ENCODE measurements at places on chromosomes 2 and 18.
A peak's percentile ranks its signal among the peaks of the same experiment; 100 is the strongest.

DNA sequence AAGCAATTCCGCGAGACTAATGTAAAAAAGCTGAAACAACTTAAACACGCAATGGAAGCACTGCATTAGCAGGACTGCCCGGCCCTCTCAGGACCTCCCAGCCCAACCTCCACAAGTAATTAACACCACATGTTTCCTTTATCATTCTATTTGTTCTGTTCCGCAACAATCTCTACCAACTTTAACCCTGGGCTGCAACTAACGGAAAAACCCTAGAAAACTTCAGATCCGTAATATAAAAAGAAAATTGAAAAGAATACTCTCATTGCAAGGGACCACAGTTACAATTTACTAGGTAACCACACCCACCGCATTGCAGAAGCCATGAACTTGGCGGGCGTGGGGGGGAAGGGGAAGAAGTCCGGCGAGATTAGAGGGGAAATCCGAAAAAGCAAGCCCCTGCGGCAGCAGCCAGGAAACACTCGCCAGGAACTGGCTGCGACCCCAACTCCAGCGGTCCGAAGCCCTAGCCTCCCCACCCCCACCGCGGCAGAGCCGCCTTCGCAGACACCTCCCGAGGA is 1.2 kb downstream of the EPB41L3 start:
- no peak for DNase-seq

DNA sequence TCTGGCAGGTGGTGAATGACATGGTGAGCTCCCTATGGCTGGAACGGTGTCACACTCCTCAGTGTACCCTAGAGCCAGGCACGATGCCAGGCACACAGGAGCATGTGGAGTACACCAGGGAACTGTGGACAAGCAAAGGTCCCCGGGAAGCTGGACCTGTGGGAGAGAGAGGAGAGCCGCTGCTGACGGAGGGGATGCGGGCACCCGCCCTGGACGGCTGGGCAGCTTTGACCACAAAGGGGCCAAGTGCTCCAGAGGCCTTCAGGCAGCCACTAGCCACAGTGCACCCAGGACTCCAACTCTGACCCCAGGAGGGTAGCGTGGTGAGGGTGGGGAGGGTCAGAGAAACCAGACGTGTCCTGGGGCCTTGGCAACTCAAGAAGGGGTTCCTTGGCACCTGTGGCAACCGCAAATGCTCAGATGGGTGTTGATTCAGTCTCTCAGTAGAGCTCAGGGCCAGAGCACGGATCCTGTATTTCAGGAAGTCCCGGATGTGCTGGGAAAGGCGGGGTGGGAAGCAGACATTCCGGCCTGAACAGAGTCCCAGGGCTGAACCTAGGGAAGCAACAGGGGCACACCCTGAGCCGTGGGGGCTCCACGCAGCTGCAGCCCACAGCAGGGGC is 2.3 kb upstream of the MAB21L4 start:
- DNase-seq, result no peak

DNA sequence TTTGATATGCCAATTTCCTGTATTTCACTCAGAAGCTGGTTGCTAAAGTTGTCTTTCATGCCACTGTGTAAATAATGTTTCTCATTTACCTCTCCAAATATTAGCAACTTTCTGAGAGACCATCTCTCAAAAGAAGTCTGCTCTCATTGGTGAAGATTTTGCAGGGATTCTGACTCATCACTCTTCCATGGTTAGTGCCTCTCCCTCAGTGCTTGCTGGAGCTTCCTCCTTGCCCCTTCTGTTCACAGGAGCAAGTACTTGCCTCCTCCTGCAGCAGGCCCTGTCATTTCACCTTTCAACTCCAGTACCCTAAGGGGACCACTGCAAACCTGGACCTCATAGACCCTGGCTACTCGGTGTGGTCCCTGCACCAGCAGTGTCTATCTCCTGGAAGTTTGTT is 168.8 kb downstream of the ZNF385B start:
- DNase-seq, result no peak

GRCh38 chr2:83516503-83516902 is 942.6 kb downstream of the SUCLG1 start:
- no peak for DNase-seq

DNA sequence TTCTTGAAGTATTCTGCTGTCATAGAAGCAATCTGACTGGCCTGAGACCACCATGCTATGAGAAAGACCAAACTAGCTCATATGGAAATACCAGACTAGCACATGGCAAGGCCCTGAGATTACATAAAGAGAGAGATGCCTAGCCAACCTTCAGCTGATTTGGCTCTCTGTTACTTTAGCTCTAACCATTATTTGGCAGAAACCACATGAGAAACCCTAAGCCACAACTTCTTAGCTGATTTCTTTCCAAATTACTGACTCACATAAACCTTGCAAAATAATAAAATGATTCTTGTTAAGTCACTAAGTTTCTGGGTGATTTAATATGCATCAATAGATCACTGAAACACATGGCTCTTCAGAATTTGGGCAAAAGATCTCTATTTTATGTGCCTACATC is 295.0 kb upstream of the ZNF521 start:
- DNase-seq, result no peak

GRCh38 chr2:187468262-187468661 is 20.2 kb upstream of the CALCRL start:
- no peak for DNase-seq

- no peak for DNase-seq
Measured at GRCh38 chr2:239438995-239439753, 38.4 kb upstream of the HDAC4 start.

DNA sequence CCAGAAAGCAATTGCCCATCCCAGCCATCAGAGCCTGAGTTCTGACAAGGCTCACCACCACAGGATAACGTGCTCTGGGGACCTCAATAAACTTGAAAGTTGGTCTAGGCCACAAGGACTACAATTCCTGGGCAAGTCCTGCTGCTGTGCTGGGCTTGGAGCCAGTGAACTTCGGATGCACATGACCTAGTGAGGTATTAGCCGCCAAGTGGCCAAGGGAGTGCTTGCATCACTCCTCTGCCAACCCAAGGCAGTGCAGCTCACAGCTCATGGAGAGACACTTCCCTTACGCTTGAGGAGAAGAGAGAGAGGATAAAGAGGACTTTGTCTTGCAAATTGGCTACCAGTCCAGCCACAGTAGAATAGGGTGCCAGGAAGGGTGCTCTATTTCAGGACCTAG is 219.6 kb downstream of the MBD2 start:
- DNase-seq, result no peak

- DNase-seq, result no peak
Measured at GRCh38 chr2:6078414-6078813, 386.2 kb downstream of the SOX11 start.

DNA sequence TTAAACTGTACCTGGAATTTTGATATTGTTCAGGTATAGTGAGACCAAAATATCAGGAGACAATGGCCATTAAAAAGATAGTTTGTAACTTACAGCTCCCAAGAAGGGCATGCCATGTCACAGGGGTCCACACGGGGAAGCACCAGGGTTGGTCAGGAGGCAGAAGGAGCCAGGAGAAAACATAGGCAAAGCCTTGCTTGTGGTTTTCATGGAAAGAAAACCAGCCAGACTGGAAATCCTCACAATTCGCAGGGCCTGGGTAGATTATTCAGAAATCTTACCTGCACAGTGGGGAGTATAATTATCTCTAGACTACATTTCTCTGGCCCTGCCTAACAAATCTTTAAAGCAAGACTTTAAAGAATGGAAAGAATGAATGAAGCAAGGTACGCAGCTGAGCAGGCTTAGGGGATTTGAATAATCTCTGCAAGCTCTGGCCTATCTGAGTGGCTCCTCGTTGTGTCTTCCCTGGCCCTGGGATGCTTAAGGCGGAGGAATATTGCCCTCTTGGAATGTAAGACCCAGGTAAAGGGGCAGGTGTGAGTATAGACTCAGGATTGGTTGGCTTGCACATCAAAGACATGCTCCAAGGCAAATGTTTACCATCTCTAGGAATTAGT is 66.9 kb upstream of the CDC42EP3 start:
- DNase-seq, result no peak

DNA sequence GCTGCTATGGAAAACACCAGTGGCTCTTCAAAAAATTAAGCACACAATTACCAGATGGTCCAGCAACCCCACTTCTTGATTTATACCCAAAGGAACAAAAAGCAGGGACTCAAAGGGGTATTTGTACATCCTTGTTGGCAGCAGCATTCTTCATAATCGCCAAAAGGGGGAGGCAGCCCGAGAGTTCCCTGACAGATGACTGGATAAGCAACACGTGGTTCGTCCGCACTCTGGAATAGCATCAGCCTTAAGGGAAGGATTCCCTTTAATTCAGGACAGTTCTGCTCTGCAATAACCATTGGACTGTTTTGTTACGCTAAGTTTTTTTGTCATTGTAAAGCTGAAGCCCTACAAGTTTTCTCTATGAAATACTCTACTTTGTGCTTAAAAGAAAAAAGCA is 76.7 kb upstream of the TWIST2 start:
- no peak for DNase-seq

- no peak for DNase-seq
Measured at GRCh38 chr2:9979977-9980376, 28.5 kb downstream of the GRHL1 start.

GRCh38 chr2:124145982-124146381 is 120.9 kb downstream of the CNTNAP5 start:
- no peak for DNase-seq

GRCh38 chr2:85796341-85797262 is 42.8 kb downstream of the ATOH8 start:
- DNase-seq, result no peak

DNA sequence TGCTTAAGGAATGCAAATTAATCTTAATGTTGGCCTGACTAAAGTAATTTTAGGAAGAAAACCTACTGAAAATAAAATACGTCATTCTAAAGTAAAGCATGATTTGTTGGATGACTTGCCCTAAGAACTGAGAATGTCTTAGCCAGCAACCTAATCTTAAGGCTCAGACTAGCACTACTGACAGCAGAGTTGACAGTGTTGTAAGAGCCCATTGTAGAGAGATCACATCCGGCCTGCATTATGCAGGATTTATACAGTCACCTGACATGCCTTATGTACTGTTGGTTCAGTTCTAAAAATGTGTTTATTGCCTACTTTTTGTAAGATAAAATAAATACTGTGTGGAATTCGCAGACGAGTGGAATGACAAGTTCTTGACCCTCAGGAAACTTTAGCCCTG is 82.3 kb downstream of the TMEM185B start:
- no peak for DNase-seq

GRCh38 chr2:17822445-17823117 is 6.3 kb downstream of the MSGN1 start:
- DNase-seq, result no peak

DNA sequence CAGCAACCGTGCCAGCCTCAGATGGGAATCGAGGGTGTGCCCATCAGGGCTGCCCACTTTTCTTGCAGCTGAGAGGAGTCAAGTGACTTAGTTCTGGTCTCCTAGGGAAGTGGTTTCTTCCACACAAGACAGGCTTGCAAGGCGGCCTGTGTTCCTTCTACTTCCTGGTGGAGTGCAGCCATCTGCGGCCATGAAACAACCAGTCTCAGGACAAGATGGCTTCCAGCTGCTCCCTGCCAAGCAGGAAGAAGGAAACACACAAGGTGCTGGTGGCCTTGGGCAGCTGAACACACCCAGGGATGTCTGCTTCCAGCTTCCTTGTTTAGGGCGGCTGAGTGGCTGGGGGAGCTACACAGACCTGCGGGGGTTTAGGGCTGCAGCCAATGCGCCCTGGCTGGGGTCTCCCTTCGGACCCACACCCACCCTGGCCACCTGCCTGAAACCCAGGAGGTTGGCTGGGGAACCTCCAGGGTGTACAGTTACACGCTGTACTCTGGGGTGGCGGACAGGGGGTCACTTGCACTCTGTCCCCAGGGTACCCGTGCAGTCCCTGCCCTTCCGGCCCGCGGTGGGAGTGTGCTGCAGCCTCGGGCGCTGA is 34.7 kb downstream of the PTPN18 start:
- DNase-seq, result no peak

GRCh38 chr18:23225503-23225902 is 90.2 kb downstream of the CABLES1 start:
- DNase-seq, result no peak

DNA sequence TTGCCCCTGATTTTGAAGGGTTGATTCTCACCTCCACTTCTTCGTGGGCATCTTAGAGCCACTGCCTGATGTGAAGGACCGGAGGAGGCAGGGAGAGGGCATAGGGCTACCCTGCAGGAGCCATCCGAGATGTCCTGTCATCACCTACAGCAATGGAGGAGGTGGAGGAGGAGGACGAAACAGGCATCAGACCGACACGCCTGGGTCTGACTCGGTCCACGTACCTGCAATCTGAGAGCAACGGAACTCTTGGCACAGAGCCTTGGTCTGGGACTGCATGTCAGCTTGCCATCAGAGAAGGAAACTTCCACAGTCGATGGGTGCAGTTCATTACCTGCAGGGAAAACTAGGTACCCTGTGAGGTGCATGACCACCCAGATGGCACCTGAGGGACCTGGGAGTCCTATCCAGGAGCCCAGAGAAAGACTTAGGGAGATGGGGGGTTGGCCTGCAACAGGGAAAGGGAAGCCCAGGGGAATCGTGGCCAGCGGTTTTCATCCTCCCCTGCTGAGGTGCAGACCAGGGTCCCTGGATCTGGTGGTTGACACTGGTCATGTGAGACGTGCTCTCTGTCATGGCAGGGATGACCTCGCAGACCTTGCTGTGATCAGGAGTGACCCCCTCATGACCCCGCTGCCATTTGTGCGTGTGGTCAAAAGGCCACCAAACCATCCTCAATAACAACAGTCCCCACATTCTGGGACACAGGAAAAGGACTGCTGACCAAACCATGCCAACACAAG is 190.8 kb downstream of the SEPTIN10 start:
- no peak for DNase-seq

- peak; percentile 44 for DNase-seq
Measured at GRCh38 chr2:163213661-163214081, 375.1 kb upstream of the KCNH7 start.

GRCh38 chr2:174952607-174953006 is 52.6 kb downstream of the CHN1 start:
- DNase-seq, result no peak

- no peak for DNase-seq
Measured at GRCh38 chr2:165275932-165276331, 36.7 kb downstream of the SCN2A start.

DNA sequence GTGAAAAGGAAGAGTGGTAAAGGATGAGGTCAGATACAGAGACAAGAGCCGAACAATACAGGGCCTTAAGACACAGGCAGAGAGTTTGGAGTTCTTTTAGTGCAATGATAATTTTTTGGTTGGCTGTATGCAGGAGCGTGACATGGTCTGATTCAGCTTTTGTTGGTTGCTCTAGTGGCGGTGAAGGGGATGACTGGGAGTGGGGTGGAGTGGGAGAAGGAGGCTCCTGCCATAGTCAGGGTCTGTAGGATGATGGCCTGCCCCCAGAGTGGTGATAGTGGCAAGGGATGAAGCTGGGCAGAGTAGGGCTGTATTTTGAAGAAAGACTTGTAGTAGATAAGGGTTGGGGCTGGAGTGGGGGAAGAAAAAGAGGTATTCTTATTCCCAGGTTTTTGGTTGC is 306.6 kb upstream of the VWC2L start:
- DNase-seq, result no peak
